SHP77 (cell line): ENCODE measurements at places on chromosomes 5 and 9.

GRCh38 chr5:59038798-59039295 lies 456.0 kb downstream of the RAB3C start:
- DNase-seq = no peak

GRCh38 chr5:153222936-153223335 lies 267.5 kb upstream of the GRIA1 start:
- DNase-seq = no peak

- no peak for DNase-seq
These were observed 55.2 kb downstream of the HSPA4 start for GRCh38 chr5:133106761-133107572.

GRCh38 chr9:22146604-22147003 lies 137.5 kb upstream of the CDKN2B start:
- DNase-seq = no peak

DNA sequence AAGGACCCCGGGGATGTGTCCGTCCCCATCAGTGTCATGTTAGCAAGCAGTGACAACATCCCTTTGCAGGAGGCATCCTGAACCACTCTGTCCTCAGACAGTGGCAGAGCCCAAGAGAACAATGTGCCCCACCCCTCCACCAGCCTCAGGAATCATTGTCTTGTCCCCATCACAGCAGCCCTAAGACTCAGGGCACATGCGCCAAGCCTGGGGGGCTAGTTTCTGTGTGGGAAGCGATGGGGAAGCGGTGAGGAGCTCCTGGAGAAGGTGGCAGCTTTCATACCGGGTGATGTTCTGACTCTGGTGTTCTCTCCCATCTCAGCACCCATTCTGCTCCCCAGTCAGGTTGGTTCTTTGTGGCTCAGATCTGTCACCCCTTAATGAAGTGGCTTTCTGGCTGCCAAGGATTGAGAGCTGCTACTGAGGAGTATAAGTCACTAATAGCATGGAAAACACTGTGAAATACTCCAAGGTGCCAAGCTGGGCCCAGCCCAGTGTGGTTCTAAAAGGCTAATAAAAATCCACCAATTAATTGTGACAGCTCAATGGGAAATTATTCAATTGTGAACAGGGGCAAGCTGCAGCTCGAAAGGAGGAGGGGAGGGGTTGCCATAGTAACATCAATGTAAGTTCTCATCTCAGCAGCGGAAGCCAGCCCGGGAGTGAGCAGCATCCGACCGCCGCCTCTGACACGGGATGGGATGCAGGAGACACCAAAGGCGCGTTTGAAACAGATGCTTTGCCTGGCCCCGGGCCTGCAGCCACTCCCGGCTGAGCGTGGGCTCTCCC lies 4.7 kb downstream of the QRFP start:
- no peak for DNase-seq

GRCh38 chr5:6261668-6262067 lies 116.7 kb downstream of the MED10 start:
- DNase-seq = no peak

DNA sequence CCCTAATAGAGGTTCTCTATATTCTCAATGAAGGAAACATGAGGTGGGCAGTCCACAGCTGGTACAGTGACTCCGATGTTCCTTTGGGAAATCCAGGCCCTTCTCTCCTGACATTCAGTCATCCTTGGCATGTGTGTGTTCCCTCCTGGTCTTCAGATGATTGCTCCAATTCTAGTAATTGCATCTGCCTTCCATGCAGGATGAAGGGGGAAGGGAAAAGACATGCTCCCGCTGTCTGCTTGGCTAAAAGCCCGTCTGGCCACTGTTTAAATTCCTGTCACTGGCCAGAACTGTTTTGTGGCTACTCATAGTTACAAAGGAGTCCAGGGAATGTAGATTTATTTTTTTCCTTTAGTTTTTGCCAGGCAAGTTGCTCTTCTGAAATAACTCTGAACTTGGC lies 65.0 kb downstream of the MAST4 start:
- DNase-seq = peak; percentile 47

GRCh38 chr5:36237751-36238150 lies 4.0 kb downstream of the NADK2 start:
- no peak for DNase-seq

- no peak for DNase-seq
These were observed 40.2 kb downstream of the RASA1 start for GRCh38 chr5:87307796-87308423.

DNA sequence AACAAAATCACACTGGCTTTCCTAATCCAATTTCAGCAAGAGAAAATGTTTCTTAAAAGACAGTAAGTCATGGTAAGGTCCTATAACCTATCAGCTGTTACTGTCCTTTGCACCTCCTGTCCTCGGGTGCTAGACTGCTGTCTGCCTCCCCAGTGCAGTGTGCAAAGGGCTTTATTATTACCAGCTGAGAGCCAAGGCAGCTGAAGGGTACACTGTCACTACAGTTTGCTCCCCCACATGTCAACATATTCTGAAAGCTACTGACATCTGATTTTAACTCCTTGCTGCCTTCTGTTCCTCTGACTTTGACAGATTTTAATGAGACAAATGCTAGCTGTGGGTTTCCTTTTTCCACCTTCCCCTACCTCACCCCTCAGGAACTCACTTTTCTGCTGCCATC lies 389.4 kb upstream of the SLC24A2 start:
- DNase-seq = no peak

DNA sequence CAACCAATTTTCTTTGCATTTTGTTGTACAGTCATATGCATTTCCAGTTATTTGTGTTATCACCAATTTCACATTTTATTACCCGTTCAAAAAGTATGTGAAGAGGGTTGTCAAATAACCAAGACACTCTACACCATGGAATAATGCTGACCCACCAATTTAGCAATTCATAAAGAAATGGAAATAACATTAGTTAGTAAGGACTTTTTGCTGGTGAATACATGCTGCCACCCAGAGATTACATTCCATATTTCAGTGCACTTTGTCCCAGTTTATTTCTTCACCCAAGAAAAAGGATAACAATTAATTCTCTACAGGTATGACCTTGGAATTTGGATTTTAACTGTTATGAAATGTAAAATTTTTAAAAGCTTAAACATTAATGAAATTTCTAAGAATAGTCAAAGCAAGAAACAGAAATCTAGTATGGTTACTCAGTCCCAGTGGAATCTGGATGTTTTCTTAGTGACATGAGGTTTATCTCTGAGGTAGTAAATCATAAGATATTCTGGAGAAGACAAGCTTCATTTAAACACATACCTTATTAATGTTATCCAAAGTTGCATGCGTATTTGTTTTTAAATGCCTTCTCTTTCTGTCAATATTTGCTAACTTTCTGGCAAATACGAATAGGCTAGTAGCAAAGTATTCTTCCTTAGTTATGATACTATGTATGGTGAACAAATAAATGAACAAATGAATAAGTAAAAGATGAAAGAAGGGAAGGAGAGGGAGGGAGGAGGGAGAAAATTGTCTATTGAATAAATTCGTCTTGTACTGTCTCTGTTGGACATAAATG lies 100.6 kb downstream of the CETN3 start:
- no peak for DNase-seq

GRCh38 chr5:10524376-10525123 lies 39.3 kb upstream of the ANKRD33B start:
- peak; percentile 74 for DNase-seq

- DNase-seq = no peak
These were observed 107.5 kb downstream of the ACER2 start for GRCh38 chr9:19516348-19516747.

- DNase-seq = no peak
These were observed 105.6 kb upstream of the PCA3 start for GRCh38 chr9:76658510-76659231.
